A549 treated with GW870086 at 1 μM for 4 hours (cell line): ENCODE measurements at places on chromosomes 12 and 14. TPM values are rescaled to one million over a fixed set of nuclear protein-coding genes. Genes with fewer than 3 reads are reported as not detected.

Gene ACOT4
- total RNA-seq = 1.8 to 2.5 TPM (median 2.1 TPM) in 5 replicates

Gene PMCH
- total RNA-seq = not detected in 5 replicates

Gene COL2A1
- total RNA-seq = 0.02 to 0.08 TPM (median 0.06 TPM) in 4 of 5 replicates, not detected in the other

Gene ASCL1
- total RNA-seq = 0.05 TPM in 1 of 5 replicates, not detected in the others

Gene PLEKHH1
- 2.5 to 4.1 TPM (median 3.0 TPM) in 5 replicates for total RNA-seq

Gene WSCD2
- not detected in 5 replicates for total RNA-seq

Gene PIP4P1
- total RNA-seq = 28.5 to 38.8 TPM (median 31.7 TPM) in 5 replicates

Gene DNAAF2
- 10.5 to 12.3 TPM (median 11.6 TPM) in 5 replicates for total RNA-seq

Gene SERPINA1
- 1.1 to 3.1 TPM (median 1.8 TPM) in 5 replicates for total RNA-seq

Gene KIAA0586
- 6.0 to 10.6 TPM (median 9.2 TPM) in 5 replicates for total RNA-seq

Gene BICDL1
- total RNA-seq = 2.5 to 4.7 TPM (median 4.4 TPM) in 5 replicates

Gene PRKD1
- 2.2 to 3.1 TPM (median 2.9 TPM) in 5 replicates for total RNA-seq

Gene CYP27B1
- 1.7 to 2.4 TPM (median 2.2 TPM) in 5 replicates for total RNA-seq

Gene CNPY2
- 115 to 162 TPM (median 149 TPM) in 5 replicates for total RNA-seq

Gene KCNK13
- total RNA-seq = 0.11 to 0.17 TPM (median 0.15 TPM) in 4 of 5 replicates, not detected in the other

Gene HOXC4
- 1.9 to 3.5 TPM (median 3.5 TPM) in 5 replicates for total RNA-seq
